ENCODE measurements at places on chromosomes 6 and 20.
A peak's percentile ranks its signal among the peaks of the same experiment; 100 is the strongest.

DNA sequence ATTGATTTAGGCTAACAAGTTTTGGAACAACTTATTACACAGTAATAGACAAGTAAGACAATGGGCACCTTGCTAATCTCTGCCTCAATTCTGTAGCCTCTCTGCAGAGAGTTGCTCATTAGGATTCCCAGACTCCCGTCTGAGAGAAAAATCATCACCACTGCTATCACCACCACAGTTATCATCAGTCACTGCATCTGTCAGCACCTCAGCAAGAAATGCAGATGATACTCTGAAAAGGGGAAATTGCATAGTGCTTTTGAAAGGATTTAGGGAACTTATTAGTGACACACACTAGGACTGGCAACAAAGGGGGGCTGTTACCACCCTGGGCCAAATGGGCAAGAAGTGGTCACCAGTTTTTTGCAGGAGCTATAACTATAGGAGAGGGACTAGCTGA, 39.9 kb downstream of the FOXA2 start:
- DNase-seq, result no peak

DNA sequence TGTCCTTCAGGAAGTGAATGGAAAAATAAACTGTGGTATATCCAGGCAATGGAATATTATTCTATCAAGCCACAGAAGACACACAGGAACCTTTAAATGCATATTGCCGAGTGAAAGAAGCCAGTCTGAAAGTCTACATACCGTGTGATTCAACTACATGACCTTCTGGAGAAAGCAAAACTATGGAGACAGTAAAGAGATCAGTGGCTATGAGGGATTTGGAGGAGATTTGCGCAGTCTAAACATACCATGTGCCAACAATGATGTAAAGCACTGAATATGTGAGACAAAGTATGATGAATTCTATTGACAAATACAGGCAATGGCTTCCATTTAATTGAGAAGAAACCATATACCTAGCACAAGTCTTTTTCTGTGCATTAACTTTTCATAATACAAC, 518.3 kb upstream of the ZNF337 start:
- no peak for DNase-seq

DNA sequence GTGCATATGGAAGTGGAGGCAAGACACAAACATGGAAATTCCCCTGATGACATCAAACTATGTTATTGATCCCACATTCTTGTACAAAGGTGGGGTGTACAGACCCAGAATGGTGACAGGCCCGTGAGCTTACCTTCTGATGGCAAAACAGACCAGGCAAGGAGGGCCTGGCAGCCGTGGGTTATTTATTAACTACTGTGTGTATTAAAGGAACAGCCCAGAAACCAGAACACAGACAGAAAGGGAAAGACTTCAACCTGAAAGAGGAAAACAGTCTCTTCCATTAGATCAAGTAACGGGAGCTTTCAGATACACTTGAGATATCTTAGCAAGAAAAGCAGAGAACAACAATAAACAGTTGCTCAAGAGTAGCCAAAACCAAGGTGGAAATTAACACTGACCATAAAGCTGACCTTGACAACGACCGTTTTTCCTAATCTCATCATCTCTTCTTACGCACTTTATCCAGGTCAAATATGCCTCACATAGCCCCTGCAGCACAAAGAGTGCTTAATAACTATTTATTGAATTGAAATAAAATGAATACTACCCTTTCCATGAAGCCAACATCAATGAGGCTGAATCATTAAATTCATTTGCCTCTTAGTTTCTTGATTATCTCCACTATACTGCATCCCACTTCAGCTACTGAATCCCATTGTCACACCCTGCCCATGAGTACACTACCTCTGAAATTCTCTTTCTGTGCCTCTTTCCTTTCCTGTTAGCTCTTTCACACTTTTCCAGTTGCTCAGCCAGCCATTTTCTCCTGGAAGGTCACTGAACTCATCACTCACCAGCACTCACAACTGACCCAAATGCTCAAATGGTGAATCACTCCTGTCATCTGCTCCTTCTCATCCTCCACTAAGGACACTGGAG, 67.4 kb downstream of the MOXD1 start:
- DNase-seq, result no peak

DNA sequence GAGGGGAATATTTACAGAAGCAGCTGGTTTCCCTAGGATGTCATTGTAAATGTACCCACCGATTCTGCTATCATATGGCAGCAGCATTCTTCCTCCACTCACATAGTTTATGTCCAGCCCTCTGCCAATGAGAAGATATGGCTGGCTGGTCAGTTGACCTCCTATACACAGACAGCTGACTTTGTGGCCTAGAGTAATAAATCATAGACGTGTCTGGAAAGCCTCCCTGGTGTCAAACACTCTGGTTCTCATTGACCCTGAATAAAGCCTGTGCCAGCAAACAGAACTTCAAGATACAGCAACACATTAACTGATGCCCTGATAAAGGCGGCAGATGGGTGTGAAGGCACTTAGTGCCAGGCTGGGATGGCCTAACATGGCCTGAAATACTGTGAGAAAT, 52.6 kb downstream of the GPR63 start:
- DNase-seq, result no peak

- DNase-seq, result no peak
Observed at GRCh38 chr6:110944681-110945151, 13.8 kb upstream of the GTF3C6 start.

- DNase-seq, result peak; percentile 66
Observed at GRCh38 chr6:138004430-138005287, 102.6 kb downstream of the PERP start.

- DNase-seq, result no peak
Observed at GRCh38 chr6:168469521-168469920, 28.5 kb downstream of the SMOC2 start.

DNA sequence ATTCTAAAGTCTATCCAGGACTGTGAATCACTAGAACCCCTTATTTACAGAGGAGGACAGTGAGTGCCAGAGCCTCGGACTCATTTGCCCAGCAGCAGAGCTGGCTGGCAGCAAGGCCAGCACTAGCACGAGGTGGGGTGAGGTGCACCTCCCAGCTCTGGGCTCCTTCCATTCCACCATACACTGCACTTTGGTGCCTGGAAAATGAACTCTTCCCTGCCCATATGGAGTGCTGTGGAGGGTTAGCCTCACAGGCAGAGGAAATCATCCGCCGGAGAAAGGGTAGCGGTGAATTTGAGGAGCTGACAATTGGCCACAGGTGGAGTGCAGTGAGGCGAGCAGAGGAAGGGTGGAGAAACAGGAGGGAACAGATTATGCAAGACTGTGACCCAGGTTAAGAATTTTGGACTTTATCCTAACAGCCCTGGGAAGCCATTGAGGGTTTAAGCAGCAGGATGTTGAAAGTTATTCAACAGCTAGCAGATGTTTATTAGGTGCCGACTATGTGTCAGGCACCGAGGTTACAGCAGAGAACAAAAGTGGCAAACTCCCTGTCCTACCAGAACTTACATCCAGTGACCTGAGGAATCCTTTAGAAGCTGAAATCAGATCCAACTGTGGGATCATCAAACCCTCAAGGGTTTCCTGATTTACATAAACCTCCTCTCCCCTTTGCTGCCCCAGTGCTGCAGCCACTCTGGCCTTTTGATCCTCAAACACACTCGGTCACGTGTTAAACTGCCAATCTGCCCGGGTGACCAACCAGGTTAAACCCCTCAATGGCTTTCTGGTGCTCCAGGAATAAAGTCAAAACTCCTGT, 6.2 kb downstream of the TRIM26 start:
- no peak for DNase-seq

DNA sequence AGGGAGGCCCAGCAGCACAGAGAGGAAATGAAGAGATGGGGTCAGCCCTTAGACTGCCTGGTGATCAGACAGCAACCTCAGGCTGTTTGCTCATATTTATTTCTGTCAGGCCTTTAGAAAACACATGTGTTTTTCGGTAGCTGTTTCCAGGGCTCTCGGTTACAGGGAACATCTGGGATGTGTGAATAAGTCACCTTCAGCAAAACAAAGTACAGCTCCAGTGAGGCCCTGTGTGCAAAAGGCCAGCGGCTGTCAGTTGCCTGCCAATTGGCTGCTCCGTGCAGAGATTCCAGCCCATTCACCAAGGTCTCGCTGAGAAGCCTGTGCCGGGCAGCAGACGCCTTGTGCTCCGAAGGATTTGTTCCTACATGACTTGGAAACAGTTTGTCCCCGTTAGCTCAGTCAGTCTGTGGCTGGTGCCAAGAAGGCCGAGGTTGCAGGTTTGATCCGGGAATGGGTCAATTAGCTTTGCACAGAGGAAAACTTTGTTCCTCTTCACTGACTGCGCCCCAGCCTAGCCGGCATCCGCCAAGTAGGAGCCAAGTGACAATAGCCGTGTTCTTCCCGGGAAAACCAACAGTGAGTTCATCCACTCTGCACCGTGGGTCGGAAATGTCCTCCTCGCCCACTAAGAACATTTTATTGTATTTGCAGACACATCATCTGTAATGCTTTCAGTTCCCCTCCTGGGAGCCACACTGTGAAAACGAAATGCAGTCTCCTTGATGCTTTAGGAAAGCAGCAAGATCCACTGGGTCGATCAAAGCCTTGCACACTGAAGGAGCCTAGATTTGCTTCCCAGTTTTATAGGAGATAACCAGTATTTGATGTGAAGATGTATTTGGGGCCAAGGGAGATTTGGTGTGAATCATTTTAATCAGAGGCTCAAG, 315.4 kb upstream of the CDYL start:
- DNase-seq, result no peak

DNA sequence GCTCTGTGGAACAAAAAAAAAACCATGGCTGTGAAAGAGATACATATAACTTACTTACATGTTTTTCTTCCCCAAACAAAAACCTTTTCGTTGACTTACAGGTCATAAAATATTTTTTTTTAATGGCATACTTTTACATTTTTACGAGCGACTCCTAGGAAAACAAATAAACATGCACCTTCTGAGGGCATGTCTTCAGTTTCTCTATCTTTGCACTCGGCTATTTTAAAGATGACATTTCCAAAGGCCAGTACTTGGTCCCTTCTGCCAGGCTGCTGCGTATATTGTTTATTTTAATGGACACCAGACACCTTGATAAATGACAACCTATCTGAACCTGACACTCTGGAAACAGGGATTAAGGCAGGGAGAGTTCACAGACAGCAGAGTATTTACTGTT, 49.4 kb downstream of the PIGU start:
- DNase-seq, result peak; percentile 40

- no peak for DNase-seq
Observed at GRCh38 chr6:4624726-4625125, 151.5 kb upstream of the CDYL start.

DNA sequence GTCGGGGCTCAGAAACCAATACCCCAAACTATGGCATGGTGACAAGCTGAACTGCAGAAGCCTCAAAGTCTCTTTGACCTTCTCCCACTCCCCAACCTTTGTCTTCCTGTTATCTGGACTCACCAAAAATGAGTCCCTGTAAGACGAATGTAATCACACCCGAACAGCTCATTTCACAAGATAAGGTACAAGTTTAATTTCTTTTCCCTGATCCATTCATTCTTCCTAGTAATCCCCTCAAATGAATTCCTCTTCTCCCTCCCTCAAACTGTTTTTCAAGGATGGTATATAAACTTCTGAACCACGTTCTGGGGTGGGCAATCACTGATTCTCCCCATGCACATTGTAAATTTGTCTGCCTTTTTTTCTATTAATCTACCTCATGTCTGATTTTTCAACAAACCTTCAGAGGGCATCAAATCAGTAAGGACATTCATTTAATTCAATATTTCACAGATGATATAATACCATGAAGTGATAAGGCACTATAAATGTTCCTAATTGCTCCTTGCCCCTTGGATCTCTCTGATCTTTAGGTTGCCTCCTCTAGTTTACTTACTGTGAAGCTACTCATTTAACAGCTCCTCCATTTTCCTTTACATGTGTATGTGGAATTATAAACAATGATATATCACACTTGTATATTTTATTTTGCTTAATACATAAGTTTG, 77.2 kb downstream of the OR2B2 start:
- no peak for DNase-seq

GRCh38 chr6:14703586-14703985, 542.3 kb upstream of the JARID2 start:
- peak; percentile 62 for DNase-seq

DNA sequence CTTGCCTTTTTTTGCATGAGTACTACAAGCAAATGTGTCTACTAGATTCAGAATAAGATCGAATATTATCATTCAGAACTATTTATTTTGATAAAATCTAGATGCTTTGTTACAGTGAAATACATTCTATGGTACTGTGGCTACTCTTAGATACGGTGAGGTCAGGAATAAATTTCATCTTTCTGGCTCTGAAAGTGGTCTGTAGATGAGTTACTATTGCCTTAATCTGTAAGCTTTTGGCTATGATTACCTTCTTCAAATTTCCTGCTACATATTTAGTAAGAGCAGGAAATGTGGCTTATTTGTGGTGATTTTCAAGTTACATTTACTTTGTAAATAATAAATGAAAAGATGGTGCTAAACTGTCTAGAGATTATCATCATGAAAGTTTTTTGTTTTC, 50.0 kb downstream of the SCAF8 start:
- DNase-seq, result no peak

- DNase-seq, result peak; percentile 26
Observed at GRCh38 chr6:149478631-149479314, 6.0 kb downstream of the ZC3H12D start.

- peak; percentile 46 for DNase-seq
Observed at GRCh38 chr6:29626948-29627754, 5.8 kb downstream of the GABBR1 start.

DNA sequence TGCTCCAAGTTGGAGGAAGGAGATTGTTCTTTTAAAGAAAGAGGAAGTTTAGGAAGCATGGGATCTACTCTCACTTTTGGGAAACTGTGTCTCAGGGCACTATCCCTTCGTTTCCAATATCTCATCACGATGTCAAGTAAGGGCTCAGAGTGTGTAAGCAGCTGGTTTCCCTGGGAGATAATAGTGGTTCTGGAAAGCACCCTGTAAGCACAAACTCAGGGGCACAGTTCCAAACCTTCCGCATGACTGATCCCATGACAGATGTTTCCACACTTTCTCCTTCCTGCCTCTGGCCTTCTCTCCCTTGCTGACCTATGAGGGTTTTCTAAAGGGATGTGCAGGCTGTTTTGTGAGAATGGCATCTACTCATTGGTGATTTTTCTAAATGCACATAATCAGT, 33.9 kb downstream of the ADTRP start:
- no peak for DNase-seq

Measured in NCI-H82 (cell line).